PC-9 (cell line): ENCODE measurements at places on chromosomes 3 and 15.

DNA sequence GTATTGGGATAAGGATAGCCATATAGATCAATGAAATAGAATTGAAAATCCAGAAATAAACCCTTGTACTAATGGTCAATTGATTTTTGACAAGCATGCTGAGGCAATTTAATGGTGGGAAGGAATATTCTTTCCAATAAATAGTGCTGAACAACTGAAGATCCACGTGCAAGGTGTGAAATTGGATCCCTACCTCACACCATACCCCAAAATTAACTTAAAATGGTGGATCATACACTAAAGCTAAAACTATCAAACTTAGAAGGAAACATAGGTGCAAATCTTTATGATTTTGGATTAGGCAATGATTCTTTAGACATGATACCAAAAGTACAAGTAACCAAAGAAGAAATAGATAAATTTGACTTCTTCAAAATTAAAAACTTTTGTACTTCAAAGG is 22.1 kb upstream of the SYNM start:
- DNase-seq = no peak

GRCh38 chr15:64875641-64876223 is 34.0 kb downstream of the PLEKHO2 start:
- no peak for DNase-seq

GRCh38 chr3:189070965-189071364 is 100.8 kb upstream of the TPRG1 start:
- DNase-seq = no peak

DNA sequence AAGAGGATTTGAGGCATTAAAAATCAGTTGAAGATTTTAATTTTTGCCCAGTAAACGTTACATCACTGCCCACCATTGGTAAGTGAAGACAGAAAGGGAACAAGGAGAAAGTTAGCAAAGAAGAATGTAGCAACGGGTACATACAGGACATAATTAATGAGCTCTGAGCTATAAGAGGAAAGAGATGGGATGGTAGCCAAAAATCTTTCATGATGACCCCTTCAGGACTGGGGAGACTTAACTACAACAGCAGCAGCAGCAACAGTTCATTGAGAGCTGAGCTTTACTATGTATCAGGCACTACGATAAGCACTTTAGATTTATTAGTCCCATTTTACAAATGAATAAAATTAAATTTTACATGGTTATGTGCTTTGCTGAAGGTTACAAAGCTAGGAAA is 18.4 kb downstream of the EMC4 start:
- no peak for DNase-seq

DNA sequence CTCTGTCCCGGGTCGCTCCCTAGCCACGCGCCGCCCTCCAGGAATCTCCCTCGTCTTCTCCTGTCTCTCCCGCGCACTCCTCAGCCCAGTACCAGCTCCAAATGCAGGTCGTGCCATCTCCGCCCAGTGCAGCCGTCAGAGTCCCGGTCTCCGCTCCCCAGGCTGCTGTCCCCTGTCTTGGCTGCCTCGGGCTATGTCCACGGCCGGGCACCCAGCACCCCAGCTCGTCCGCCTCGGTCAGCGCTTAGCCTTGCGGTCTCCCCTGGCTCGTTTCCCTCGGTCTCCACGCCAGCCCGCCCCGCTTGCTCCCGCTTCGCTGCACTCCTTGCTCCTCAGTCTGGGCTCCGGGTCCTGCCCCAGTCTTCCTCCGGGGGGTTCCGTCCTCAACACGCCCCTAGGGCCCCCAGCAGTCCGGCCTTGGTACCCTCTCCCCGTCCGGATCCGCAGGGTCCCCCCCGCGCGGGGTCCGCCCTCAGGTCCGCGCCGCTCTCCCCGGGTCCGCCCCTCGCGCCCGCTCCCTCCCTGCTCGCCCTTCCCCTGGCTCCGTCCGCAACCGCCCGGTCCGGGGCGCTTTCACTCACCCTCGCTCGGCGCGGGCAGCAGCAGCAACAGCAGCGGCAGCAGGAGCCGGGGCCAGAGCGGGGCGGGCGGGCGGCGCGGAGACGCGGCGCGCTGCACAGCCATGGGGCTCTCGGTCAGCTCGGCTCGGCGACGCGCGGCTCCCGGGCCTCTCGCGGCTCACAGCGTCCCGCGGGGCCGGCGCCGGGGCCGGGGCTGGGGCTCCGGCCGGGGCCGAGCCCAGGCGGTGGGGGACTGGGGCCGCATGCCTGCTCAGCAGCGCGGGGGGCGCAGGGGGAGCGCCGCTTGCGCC is 462 bp downstream of the IGDCC3 start:
- DNase-seq = no peak

GRCh38 chr15:40386480-40386879 is 4.0 kb downstream of the KNSTRN start:
- no peak for DNase-seq

DNA sequence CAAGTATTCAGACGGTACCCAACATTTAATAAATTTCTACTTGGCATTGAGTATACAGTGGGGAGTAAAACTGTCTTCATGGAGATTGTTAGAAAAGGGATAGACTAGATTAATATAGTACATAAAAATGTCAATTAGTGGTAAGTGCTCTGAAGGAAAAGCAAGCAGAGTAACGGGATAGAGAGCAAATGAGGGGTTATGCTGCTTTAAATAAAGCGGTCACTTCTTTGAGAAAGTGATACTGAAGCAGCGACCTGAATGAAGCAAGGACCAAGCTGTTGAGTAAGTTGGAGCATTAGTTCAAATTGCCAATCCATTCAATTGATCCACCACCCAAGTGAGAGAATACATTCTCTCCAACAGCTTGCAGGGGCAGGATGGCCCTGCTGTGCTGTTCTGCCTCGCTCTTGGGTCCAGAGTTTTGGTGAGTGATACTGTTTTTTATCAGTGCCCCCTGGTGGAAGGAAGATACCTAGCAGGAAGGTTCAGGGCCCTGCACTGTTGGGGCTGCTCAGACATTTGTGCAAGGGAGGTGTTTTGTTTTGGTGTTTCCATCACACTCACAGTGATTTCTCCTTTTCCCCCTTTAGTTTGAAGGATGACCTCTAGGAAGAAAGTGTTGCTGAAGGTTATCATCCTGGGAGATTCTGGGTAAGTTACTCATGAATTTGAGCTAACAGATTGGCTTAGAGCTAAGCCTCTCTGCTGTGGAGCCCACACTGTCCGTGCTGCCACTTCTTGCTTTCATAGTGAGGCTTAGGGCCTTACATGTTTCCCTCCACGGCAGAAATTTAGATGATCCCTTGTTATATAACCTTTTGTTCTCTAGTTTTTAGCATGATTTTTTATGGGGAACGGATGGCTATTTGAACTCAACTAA is 69.0 kb downstream of the RAB7A start:
- peak; percentile 55 for DNase-seq

DNA sequence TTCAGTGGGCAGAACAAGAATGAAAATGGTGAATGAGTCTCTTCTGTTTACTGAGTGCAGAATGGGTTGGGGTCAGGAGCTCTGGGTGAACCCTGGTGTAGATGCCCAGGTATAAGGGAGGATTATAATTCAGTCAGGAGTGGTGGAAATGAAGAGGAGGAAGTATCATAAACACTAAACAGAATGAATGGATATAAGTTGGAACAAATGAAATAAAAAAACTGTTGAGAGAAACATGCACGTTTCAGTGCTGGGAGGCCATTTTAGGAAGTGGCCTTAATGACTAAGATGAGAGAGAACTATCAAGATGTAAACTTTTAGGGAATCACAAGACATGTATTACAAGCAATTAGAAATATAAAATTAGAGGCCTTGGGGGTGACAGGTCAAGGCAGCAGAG is 32.8 kb upstream of the LEKR1 start:
- DNase-seq = no peak

DNA sequence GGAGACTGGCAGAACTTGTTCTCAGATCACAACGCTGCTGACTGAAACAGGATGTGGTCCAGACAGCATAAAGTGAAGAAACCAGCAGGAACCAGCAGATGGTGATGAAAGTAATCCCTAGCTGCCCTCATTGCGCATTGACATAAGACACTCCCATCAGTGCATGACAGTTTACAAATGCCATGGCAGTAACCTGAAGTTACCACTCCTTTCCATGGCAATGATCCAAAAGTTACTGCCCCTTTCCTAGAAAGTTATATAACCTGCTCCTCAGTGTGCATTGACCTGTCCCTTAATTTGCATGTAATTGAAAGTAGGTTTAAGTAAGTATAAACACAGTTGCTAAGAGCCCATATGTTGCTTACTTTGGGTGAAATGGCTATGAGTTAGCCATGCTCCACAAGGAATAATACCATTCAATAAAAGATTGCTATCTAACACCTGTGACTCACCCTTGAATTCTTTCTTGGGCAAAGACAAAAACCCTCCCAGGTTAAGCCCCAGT is 149.1 kb upstream of the CD96 start:
- DNase-seq = peak; percentile 73

DNA sequence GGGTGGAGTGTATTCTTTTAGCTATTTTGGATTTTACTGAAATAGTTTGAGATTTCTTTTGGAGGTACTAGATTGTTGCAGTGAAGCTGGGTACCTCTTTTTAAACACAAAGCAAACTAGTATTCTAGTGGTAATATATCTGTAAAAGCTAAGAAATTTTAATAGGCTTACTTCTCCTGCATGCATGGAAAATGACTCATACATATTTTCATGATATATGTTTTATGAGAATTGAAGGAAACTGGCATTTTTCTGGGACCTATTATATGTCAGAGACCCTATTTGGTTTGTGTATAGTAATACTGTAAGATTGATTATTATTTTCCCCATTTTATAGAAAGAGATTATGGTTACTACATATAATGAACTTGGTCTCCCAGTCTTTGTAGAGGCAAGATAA is 851.0 kb downstream of the DIPK2A start:
- no peak for DNase-seq

- no peak for DNase-seq
Observed at GRCh38 chr3:126393563-126393962, 1.1 kb upstream of the CFAP100 start.

- no peak for DNase-seq
Observed at GRCh38 chr3:45870099-45870498, 16.2 kb upstream of the CCR9 start.

- DNase-seq = no peak
Observed at GRCh38 chr15:56533731-56534403, 68.9 kb upstream of the MNS1 start.

DNA sequence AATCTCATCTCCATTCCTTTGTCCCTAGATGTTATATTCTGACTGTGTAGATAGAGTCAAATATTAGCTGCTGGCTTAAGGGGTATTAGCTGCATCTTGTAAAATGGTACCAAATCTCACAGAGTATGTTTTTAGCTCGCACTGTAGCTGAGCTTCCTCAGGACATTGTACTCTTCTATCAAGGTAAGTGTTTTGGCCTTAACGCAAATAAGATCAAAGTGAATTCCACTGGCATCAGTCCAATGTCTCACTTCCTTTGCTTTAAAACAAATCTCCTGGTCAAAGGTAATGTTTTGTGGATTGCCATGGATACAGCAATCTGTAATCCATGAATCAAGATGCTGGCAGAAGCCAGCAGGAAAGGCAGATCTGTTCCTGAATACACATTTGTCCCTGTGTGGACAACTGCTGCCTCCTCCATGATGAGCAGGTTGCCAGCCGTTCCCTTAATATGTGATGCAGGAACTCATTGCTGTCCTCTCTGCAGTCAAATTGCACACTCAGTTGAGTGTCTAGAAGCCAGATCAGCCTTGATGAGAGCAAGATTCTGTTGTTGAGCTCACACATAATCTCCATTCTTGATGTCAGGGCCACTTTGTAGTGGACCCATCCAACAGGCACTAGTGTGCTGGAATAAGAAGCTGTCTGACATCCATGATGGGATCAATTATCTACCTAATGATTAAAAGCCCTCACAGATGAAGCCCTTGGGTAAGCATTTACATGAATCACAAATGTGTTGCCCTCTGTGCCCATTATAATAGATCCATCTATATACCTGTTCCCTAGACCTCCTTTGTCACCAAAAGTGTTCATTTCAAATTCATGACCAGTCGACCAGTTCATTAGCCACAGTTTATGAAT is 96.6 kb upstream of the AGTR1 start:
- DNase-seq = peak; percentile 27

DNA sequence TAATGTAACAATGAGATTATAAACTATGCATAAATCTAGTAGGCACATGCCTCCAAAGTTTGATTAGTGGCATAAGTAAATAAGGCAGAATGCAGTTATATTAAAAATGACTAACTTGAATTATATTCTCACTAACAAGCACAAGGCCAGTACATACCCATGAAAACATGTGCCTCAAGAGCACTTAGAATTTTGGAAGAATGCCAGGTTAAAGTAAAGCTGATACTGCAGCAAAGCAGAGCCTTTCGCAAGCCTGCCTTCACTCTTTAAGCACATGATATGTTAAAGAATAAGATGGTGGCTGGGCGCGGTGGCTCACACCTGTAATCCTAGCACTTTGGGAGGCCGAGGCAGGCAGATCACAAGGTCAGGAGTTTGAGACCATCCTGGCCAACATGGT is 49.0 kb downstream of the KBTBD12 start:
- no peak for DNase-seq

- no peak for DNase-seq
Observed at GRCh38 chr3:151878465-151878864, 5.0 kb downstream of the SUCNR1 start.

DNA sequence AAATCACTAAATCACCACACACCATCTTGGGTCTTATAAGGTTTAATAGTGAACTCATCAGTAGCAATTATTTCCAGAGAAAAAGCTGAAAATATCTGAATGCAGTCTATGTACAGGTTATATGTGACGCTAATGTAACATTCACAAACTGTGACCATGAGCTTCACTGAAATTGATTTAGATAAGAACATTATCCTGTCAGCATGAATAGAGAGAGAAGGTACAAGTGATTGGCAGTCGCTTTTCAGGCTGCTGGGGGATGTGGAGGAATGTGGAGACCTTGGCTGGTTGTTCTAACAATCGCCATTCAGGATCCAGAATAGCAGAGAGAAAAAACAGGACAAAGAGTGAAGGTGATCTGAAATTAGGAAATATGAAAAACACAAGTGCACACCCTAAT is 98.1 kb downstream of the CADPS start:
- no peak for DNase-seq

DNA sequence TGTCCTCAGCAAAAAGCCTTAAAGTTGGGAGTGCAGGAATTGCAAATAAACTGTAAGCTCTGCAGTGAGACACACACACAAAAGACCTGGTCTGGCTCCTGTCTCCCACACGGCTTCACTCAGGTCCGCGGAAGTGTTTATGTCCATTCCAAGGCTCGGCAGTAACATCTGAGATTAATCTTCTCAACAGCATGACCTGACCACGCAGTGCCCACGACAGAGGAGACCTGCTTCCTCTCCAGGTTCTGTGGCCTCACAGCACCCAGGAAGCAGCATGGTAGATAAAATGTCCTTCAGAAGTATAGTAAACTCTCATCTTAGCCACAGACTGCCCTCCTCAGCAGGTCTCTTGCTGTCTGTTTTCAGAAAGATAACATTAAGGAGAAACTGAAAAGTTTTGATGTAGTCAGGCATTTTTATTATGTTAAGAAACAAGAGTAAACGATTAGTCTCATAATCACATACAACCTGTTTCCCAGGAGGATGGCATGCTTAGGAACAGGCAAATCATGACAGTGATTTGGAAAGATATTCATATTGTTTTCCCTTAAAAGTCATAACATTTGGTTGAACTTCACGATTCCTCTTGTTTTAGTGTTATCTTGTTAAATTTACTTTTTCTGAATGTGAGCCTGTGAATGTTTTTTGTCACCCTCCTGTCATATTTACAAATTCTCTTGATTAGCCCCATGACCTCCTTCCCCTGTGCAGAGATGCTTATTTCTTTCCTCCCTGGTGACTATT is 34.6 kb downstream of the CD200R1L start:
- no peak for DNase-seq
